Gastrocnemius medialis (tissue), 4 donors: ENCODE measurements at places on chromosomes 7 and 10.

GRCh38 chr7:37537439-37537838, 88.8 kb upstream of the ELMO1 start:
- DNase-seq, result no peak

GRCh38 chr7:137696988-137697387, 149.8 kb downstream of the DGKI start:
- no peak for DNase-seq

GRCh38 chr10:99809931-99810615, 27.6 kb downstream of the ABCC2 start:
- DNase-seq, result peak; percentile 33

- DNase-seq, result no peak
These were observed 204.3 kb upstream of the CSTF2T start for GRCh38 chr10:51903675-51904074.

- no peak for DNase-seq
These were observed 118.1 kb downstream of the ZNF365 start for GRCh38 chr10:62492012-62492869.

- no peak for DNase-seq
These were observed 58.6 kb upstream of the KCNIP2 start for GRCh38 chr10:101902032-101902819.

DNA sequence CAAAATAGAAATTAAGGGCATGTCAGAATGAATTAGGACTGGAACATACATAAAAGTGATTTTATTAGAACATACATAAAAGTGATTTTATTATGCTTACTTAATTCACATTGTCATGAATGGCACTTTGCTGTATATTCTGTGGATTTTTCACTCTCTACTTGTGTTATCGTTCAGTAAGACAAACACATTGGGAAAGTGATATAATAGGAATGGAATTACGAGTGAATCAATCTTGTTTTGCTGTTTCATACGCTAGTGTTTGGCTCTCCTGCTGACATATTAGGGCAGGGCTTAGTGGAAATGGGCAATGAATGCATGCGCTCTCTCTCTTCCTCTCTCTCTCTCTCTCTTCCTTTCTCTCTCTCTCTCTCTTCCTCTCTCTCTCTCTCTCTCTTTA, 561.1 kb downstream of the ACTR3B start:
- no peak for DNase-seq

DNA sequence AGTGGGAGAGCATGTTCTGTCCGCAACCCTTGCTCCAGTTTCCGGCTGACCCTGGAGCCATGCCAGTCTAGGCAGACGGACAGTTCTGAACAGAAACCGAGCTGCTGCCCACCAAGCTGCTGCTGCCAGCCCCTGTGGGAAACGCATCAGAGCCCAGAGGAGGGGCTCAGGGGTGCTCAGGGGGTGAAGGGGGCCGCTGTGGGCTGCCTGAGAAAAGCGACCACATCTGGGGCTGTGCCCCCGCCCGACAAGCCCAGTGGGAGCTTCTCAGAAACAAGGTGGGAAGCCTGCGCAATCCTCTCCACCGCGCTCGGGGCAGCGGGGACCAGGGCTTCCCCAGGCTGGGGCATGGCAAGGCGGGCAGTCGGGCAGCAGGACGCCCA, 38.8 kb upstream of the CFAP46 start:
- DNase-seq, result no peak

DNA sequence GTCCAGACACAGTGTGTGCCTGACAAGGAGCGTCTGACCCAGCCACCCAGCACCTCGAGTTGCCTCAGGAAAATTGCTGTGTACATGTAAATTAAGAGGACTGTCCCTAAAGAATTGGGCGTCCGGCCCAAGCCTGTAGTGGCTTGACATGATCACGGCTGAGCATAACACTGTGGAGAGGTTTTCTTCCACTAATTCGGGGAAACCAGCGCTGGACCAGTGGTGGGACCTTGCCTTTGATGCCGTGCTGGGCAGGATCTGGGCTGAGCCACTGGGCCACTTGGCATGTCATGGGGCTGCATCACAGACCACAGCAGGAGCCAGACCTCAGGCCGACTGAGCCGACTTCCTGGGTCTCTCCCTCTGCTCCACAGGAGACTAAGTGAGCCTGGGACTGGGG, 282.5 kb downstream of the GLRX3 start:
- DNase-seq, result no peak

- DNase-seq, result no peak
These were observed 1.2 kb downstream of the SGCE start for GRCh38 chr7:94654783-94655125.

DNA sequence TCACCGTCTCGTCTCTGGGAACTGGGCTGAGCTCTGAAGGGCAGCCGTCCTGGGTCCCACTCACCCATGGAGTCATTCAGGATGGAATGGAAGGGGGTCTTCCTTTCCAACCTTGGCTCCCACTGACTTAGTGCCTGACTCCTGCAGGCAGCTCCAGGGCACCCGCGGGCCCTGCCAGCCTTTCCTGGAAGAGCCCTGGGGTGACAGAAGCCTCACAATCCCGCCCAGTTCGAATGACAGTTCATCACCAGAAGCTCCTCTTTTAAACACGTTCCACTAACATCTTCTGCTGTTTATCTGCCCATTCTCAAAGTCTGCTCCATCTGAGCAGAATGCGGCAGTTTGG, 110.6 kb downstream of the TNS3 start:
- DNase-seq, result no peak

DNA sequence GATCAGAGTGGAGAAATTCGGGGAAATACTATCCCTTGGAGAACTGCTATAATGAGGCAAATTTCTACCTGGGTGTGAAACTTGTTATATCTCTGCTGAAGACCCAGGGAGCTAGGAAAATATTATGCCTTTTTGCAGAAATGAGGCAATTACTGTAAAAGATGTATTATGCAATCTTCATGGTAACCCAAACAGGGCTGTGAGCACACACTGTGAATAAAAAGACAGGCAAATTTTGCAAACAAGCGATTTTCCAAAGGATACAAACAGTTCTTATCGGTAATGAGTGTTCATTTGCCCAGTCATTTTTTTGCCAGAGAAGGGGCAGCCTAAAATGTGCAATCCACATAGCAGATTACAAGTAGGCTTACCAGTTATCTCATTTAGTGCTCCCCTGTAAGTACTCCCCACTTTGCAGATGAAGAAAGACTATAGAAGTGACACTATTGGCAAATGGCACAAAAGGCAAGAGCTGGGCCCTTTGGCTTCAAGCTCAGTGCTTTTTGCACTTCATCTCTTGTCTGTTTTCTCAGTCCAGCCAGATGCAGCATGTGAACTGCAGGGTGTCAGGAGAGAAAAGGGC, 205.8 kb downstream of the HECW1 start:
- no peak for DNase-seq

DNA sequence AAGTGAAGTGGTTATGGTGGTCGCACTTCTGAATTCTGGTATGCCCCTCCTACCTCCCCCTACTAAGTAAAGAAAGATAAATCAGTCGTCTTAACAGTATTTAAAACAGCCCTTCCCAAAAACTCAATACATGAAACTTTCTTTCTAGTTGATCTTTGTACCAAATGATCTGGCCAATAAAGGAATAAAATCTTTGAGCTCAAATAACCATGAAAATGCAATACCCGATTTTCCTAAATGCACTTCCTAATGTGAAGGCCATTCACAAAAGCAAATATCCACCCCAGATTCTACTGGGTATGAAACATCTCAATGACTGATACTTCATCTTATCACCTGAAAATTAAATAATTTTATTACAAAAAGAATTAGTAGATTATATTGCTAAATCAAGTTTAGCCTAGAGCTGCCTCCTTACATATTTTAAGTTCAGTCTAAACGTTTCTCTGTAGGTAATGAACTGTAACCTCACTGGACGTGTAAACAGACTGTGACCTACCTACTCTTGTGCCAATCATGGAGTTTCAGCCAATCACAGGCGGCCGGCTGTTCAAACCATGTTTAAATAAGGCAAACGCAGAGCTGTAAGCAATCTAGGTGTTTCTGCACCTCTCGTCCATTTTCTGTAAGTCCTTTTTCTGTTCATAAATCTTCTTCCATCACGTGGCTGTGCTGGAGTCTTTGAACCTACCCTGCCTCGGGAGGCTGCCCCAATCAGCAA, 146.9 kb upstream of the AKR1E2 start:
- DNase-seq, result no peak

GRCh38 chr7:27735165-27735564, 4.8 kb upstream of the TAX1BP1 start:
- no peak for DNase-seq

GRCh38 chr10:22180724-22181123, 37.1 kb downstream of the EBLN1 start:
- no peak for DNase-seq

DNA sequence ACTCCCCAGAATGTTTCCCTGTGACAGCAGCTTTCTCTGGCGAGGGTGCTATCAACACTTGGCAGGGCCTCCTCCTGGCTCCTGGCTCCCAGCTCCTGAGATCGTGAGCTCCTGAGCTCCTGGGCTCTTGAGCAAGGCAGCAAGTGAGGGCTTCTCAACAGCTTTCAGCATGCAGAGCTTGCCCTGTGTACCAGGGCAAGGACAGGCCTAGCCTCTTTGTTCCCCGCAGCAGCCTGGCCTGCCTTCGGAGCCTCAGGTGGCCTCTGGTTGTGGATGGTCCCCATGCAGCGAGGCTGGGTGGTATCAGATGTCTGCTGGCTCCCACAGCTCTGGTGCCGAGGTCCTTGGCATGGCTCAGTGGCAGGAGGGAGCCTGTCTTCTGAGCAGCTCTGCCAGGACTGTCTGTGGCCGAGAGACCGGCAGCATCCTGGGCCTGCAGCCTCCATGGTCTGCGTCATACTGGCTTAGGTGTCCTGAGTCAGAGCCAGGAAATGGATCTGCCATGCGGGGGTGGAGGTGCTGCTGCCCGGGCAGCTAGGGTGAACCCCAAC, 44.2 kb downstream of the ZMIZ1 start:
- peak; percentile 96 for DNase-seq

DNA sequence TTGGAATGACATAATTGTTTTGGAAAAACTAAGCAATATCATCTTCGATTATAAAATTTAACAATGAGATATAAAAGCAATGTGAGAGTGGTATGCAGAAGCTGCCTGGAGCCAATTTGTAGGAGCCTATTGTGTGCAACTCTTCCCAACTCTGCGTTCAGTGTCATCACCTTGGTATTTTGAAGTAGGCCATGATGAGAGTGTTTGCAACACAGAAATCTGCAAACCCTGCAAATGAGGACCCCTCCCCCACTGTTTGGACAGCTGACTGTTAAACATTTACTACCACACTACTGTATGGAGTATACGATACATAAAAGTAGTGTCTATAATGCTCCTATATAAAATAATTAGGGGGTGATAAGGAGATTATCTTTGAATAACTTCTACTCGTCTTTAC, 531.3 kb downstream of the ATRNL1 start:
- no peak for DNase-seq

DNA sequence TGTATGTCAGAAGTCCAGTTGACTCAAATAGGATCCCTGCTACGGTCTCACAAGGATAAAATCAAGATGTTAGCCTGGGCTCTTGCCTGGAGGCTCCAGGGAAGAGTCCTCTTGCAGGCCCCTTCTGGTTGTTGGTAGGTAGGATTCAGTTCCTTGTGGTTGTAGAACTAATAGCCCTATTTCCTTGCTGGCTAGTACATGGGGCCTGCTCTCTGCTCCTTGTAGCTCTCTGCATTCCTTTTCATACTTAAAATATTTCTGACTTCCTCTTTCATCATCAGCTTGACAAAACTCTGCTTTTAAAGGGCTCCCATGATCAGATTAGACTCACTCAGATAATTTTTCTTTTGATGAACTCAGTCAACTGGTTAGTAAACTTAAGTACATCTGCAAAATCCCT, 756.7 kb downstream of the GATA3 start:
- no peak for DNase-seq

DNA sequence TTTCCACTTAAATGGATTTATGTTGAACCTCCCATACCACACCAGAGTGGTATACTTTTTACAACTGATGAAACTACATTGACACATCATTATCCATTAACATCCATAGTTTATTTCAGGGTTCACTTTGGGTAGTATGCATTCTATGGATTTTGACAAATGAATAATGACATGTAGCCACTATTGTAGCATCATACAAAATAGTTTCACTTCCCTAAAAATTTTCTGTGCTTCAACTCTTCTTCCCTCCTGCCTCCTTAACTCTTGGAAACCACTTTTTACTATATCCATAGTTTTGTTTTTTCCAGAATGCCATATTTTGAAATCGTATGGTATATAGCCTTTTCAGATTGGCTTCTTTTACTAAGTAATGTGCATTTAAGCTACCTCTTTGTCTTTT, 199.5 kb upstream of the TMEM196 start:
- DNase-seq, result no peak

GRCh38 chr10:45514291-45515270, 140.6 kb downstream of the ALOX5 start:
- no peak for DNase-seq

GRCh38 chr10:15137636-15138035, 30.9 kb downstream of the NMT2 start:
- DNase-seq, result no peak

DNA sequence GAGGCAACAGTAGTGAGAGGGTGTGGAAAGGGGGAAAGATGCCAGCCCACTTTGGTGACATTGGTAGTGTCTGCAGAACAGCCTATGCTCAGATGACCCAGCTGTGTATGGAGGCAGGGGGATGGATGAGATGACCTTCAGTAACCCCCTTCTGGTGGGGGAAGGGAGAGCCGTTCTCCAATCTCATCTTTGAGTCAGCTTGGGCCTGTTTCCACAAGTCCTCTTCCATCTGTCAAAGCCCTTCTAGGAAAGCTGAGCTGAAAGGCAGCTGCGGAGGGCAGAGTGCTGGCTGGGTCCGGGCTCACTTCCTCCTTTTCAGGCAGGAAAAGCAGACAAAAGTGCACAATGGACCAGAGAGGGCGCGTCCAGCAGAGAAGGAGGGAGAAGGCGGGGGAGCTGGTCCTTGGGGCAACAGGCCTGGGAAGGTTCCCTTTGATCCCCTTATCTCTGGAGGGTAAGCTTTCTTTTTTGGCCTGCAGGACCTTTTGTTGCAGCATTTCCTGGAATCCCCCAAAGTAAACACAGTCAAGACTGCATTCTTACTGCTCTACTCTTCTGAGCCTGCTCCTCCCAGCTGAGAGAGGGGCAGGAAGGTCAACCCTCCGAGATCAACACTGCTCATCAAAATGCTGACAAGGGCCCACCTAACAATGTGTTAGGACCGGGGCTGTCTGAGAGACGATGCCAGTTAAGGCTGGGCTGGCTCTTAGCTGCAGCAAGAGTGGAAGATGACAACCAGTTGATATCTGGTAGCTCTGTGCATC, 1.2 kb upstream of the LRMDA start:
- no peak for DNase-seq

DNA sequence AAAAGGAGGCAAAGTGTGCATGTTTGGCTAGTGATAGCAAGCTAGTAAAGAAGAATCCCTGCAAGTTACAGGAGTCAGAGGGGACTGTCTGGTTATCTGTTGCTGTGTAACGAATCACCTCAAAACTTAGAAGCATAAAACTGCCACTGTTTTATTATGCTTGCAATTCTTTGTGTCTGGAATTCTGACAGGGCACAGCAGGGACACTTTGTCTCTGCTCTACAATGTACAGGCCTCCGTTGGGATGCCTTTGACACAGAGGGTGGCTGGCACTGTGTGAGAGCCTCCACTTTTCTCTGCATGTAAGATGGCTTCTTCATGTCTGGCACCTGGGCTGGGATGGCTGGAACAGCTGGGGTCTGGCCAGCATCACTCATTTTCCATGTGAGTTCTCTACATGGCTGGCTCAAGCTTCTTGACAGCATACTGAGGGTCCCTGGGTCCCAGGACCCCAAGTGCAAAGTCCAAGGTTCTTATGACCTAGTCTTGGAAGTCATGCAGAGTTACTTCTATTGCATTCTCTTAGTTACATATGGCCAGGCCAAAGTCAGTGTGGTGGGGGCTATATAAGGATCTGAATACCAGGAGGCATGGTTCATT, 276.9 kb downstream of the RPS24 start:
- DNase-seq, result no peak

GRCh38 chr7:32071466-32072091, 1.4 kb upstream of the PDE1C start:
- DNase-seq, result no peak
